ENCODE measurements at places on chromosomes 12 and 14.

- no peak for DNase-seq
Measured at GRCh38 chr12:25151476-25151875, 43.5 kb downstream of the DNAI7 start.

- no peak for DNase-seq
Measured at GRCh38 chr12:56991319-56992246, 14.8 kb downstream of the ZBTB39 start.

- no peak for DNase-seq
Measured at GRCh38 chr14:34222867-34223266, 239.2 kb downstream of the SPTSSA start.

GRCh38 chr12:100995201-100995600 lies 200.6 kb downstream of the ANO4 start:
- DNase-seq: no peak

- peak; percentile 88 for DNase-seq
Measured at GRCh38 chr12:43805860-43806736, at the start of gene TWF1. Gene TWF1 (minus strand): TSS chr12:43806317. CDS start chr12:43806245, 72 bp downstream.

- no peak for DNase-seq
Measured at GRCh38 chr12:28857369-28857768, 291.7 kb upstream of the FAR2 start.

DNA sequence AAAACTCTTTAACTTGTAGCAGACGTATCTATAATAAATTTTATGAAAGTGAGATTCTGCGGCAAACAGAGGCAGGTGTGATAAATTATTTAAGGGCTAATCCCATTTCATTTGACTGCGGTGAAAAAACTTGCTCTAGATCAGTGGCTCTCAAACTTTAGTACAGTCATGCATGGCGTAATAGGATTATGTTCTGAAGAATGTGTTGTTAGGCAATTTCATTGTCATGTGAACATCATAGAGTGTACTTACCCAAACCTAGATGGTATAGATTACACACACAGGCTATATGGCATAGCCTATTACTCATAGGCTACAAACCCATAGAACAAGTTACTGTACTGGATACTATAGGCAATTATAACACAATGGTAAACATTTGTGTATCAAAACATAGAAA lies 83.7 kb downstream of the HEATR5A start:
- no peak for DNase-seq

- no peak for DNase-seq
Measured at GRCh38 chr14:44798386-44799242, 163.1 kb downstream of the KLHL28 start.

- DNase-seq: no peak
Measured at GRCh38 chr12:94169495-94169894, 21.1 kb downstream of the PLXNC1 start.

All from natural killer cell (primary cell).